Ammon's horn (tissue), 1 donor: ENCODE measurements at places on chromosomes 12 and 14.

- no peak for DNase-seq
Measured at GRCh38 chr12:65609359-65609771, 214.9 kb upstream of the HMGA2 start.

- DNase-seq = no peak
Measured at GRCh38 chr14:38238332-38238731, 17.6 kb downstream of the CLEC14A start.

DNA sequence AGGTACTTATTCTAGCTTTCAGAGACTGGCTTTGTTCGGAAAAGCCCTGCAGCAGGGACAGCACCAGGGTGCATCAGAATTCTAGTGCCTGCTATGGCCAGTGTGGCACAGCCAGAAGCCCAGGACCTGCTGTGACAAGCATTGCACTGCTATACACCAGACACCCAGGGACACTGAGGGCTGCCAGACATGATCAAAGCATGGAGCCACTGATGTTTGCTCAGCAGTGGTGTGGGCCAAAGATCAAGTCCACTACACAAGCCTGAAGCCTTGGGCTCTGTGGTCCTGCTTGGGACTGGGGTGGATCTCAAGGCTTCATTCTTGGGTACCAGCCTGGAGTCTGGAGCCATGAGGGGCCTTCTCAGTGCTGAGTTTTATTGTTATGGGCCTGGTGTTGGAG is 36.1 kb upstream of the CDKN3 start:
- no peak for DNase-seq

GRCh38 chr12:122963941-122964265 is 2.4 kb downstream of the ABCB9 start:
- no peak for DNase-seq

DNA sequence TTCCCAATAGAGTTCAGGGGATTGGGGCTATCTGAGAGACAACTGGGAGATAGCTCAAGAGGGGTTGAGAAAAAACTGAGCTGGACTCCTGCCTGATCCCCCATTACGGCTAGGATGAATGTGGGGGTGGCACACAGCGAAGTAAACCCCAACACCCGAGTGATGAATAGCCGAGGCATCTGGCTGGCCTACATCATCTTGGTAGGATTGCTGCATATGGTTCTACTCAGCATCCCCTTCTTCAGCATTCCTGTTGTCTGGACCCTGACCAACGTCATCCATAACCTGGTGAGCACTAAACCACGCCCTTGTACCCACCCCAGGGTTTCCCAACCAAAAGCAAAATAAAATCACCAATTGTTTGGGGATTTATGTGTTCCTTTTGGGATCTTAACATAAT is 1.0 kb downstream of the ORMDL2 start:
- DNase-seq = no peak

DNA sequence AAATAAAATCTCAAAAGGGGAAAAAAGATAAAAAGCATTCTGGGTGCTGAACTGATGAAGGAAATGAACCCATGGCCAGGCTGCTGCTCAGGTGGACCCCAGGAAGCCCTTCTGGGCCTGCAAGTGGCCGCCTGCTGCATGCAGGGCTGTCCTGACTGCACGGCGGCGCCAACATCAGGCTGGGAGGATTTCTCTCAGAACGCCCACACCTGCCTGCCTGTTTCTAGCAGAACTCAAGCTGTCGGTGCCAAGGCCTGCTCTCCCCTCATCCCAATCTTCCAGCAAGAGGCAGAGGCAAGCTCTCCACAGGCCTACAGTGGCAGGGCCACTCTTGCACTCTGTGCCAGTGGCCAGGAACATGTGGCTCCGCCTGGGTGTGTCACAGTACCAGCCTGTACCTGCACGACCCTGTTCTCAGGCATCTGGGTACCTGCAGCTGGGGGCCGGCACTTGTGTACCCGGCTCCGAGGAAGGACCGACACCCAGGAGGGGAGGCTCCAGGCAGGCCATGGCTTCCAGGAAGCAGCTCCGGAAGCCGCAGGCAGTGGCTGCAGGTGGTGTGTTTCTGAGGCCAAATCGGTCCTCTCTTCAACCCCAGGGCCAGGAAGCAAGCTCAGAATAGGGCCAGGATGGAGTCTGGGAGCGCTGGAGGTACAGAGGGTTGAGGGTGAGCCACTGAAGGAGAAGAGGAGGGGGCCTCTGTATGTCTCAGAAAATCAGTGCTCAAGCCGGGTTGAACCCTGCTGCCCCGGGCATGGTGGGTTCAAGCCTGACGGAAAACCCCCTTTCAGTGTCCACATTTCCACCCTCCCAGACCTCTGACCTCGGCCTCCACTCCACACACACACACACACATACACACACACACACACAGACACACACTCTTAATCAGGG is 2.5 kb upstream of the INF2 start:
- DNase-seq = peak; percentile 69

DNA sequence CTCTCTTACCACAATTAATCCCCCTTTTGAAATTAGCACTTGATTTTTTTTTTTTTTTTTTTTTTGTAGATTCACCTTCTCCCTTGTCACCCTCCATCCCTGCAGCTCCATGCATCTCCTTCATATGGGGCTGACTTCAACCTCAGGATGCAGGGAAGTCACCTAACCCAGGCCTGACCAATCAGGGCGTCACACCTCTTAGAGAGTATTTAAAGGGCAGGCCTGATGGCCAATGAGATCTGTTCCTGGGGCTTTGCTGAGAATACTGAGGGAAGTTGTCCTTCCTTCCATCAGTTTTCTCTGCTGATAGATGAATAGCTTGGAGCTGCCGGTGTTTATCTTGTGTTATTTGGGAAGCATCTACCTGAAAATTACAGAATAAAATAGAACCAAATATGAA is 1104.7 kb upstream of the TMEM132C start:
- DNase-seq = peak; percentile 9

GRCh38 chr12:110865521-110865920 is 18.7 kb downstream of the CCDC63 start:
- no peak for DNase-seq

GRCh38 chr12:49327368-49327767 is 4.3 kb downstream of the TROAP start:
- no peak for DNase-seq

GRCh38 chr12:8847435-8847834 is 25.0 kb downstream of the A2ML1 start:
- DNase-seq = no peak
